ENCODE measurements at places on chromosomes 5 and 9.

GRCh38 chr5:149125386-149125891 is 15.9 kb upstream of the ABLIM3 start:
- DNase-seq, result no peak

- no peak for DNase-seq
Observed at GRCh38 chr9:18629136-18629535, 155.2 kb downstream of the ADAMTSL1 start.

- DNase-seq, result no peak
Observed at GRCh38 chr5:142640316-142641005, 45.4 kb downstream of the FGF1 start.

GRCh38 chr9:8757881-8758280 is 958.3 kb upstream of the DMAC1 start:
- no peak for DNase-seq

Data from GOT3 (cell line).